ENCODE measurements at places on chromosomes 5 and 9. TPM values are rescaled to one million over a fixed set of nuclear protein-coding genes. Genes with fewer than 3 reads are reported as not detected.

DNA sequence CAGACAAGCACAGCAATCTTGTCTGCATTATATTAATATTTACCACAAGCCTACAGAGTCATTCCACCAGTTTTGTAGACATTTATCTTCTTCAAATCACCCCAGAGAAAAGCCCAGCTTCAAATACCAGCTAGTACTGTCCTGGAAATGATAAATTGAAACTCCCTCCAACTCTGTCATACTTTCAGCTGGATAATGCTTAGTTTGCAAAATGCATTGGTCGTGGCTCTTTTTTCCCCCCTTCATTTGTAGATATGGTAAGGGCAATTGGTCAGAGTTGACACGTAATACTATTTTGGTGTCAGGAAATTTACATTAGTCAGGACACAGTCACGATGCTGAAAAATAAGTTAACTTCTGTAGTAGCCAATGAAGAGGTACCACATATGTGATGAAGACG, 21.2 kb downstream of the HMHB1 start:
- no peak overlapping the region for H3K27ac ChIP-seq
- no peak overlapping the region for H3K4me3 ChIP-seq
- peaks cover 6% of the 10 kb centered on the region for H3K36me3 ChIP-seq
- H3K27me3 ChIP-seq, result no peaks in the 10 kb centered on the region
- no peak for DNase-seq
- H3K4me1 ChIP-seq, result peaks cover 22% of the 10 kb centered on the region

DNA sequence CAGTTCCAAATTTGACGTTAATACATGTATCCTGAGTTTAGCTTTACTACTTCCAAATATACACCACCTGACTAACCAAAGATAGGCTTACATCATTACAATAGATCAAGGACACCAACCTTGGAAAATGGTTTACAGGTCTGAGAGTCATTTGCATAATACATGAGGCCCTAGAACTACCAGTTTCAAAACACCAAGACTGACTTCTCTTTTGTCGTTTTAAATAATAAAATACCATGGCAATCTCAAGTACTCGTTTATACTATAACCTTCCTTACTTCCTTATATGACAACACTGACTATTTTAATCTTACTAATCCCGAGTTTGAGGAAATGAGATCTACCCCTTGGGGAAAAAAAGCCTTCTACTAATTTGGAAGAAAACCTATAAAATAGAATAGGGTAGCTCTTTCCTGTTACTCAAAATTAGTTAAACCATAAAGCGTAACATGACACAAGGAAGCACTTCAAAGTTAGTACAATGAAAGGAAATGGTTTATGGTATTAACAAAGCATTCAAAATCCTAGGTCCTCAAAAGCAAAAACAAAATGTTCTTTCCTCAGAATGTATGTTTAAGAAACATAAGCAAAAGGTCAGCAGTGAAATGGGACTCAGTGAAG, 42.1 kb downstream of the UBQLN1 start:
- DNase-seq, result no peak
- H3K36me3 ChIP-seq, result peaks cover 16% of the 10 kb centered on the region
- H3K4me1 ChIP-seq, result peaks cover 25% of the 10 kb centered on the region
- peak overlapping the region; percentile 18 for H3K27ac ChIP-seq
- no peaks in the 10 kb centered on the region for H3K27me3 ChIP-seq

DNA sequence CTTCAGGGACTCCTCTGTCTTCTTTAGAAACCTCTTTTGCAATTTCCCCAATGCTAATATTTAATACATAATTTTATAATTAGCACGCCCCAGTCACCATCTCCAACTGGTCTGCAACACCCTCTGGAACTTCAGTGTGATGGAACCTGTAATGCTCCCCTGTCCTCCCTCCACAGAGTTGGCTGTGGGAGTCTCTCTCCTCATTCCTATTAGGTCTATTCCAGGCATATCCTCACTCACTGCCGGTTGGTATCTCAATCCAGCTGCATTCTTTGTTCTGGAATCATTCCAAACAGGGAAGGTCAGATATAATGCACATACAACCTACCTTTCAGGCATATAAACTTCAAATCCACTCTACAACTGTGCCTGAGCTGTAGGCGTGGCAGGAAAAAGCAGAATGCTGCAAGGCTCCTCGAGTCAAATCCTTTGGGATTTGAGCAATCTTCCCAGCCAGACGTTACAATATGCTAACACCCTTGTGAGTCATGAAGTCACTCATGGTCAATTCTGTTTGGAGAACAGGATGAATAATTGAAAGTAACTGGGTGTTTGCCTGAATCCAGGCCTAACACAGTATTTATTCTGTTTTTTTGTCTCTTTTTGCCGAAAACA, 293.8 kb downstream of the CWC27 start:
- peaks cover 2% of the 10 kb centered on the region for H3K27me3 ChIP-seq
- peaks cover 43% of the 10 kb centered on the region for H3K4me1 ChIP-seq
- 0 out of 2 replicates have a peak, but pooled peaks cover 5% of the 10 kb centered on the region for H3K36me3 ChIP-seq
- H3K27ac ChIP-seq, result peak overlapping the region; percentile 86

PCDHGA11 gene
- 2.3 TPM for total RNA-seq

All from HFFc6 (cell line).